RCC 7860 (cell line): ENCODE measurements at places on chromosomes 16 and 17.

GRCh38 chr17:35423761-35424160 lies 8.5 kb downstream of the SLFN12 start:
- DNase-seq = no peak

DNA sequence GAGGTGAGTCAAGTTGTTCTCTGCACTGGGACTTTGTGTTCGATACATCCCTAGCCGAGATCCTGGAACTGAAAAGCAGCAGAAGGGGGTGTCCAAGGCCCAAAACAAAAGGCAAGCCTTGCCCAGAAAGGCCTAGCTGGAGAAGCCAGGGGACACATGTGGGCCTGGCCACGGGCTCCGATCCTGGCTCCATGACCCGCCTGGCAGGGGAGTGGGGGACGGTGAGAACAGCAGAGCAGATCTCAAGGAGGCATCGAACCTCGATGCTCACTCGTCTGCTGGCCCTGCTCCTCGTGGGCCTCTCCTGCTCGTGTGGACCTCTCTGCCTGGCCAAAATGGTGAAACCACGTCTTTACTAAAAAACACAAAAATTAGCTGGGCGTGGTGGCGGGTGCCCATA lies 8.9 kb downstream of the CCNF start:
- DNase-seq = no peak

DNA sequence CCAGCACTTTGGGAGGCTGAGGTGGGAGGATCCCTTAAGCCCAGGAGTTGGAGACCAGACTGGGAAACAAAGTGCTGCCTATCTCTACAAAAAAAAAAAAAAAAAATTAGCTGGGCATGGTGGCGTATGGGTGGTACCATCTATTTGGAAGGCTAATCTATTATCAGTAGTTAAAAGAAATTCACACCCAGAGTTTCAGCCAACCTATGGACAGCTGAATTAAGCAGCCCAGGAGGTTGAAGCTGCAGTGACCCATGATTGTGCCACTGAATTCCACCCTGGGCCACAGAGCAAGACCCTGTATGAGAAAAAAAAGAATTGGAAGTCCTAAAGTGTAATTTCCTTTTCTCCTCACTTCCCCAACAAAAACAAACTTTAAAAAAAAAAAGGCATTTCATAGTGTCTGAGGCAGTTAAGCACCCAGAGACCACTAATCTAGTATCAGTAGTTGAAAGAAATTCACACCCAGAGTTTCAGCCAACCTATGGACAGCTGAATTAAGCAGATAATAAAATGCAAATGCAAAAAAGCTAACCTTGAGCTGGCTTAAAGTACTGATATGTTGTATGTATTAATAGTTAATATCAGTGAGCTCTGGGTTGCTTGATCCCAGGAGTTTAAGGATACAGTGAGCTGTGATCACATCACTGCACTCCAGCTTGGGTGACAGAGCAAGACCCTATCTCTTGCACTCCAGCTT lies 18.1 kb downstream of the CLTC start:
- no peak for DNase-seq

DNA sequence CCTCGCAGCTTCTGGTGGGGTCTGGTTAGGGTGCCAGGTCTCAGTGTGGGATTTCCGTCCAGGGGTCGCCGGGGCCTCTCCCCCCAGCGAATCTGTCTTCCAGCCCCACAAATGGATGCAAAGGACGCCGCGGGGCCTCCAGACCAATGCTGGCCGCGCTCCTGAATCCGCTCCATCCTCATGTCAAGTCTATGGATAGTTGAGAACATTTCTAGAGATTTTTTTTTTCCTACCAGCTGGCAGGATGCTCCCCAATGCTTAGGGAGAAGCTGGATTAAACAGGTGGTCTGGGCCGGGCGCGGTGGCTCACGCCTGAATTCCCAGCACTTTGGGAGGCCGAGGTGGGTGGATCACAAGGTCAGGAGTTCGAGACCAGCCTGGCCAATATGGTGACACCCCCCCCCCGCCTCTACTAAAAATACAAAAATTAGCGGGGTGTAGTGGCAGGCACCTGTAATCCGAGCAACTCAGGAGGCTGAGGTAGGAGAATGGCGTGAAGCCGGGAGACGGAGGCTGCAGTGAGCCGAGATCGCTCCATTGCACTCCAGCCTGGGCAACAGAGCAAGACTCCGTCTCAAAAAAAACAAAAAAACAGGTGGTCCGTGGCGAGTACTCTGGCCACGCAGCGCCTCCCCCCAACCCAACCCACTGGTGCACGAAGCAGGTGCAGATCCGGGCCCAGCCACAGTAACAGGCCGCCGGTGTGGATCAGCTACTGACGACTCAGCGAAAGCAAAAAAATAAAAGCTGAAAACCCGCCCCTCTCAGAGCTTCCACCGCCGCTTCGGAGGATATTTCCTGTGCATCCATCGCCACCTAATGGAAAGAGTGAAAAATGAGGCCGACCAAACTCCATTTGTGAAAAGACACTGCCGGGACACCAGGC lies 1.1 kb upstream of the NXN start:
- peak; percentile 69 for DNase-seq

DNA sequence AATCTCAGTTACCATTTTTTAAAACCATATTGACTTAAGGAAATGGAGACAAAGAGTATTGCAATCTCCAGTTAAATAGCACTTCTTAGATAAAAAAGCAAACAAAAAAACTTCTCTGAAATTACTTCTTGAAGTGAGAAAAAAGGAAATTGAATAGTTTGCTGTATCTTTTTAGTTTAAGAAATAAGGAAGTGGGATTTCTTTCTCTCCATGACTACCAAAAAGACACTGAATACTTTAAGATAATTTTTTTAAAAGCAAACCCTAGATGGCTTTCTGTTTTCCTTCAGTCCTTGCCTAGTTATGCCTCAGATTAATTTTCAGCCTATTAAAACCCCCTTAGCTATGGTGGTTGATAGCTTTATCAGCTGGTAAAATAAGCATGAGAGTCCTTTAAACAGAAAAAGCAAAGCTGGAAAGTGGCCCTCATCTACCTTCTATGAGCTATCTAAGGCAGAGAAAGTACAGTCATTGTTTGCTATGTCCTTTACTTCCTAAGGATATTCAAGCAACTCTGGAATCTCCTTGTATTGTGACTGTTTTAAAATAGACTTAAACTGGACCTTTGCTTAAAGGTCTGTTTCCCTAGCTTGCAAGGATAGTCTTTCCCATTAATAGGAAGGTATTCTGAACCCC lies 28.6 kb downstream of the TPPP3 start:
- DNase-seq = no peak

GRCh38 chr17:6526362-6527152 lies 29.8 kb downstream of the PITPNM3 start:
- DNase-seq = no peak

DNA sequence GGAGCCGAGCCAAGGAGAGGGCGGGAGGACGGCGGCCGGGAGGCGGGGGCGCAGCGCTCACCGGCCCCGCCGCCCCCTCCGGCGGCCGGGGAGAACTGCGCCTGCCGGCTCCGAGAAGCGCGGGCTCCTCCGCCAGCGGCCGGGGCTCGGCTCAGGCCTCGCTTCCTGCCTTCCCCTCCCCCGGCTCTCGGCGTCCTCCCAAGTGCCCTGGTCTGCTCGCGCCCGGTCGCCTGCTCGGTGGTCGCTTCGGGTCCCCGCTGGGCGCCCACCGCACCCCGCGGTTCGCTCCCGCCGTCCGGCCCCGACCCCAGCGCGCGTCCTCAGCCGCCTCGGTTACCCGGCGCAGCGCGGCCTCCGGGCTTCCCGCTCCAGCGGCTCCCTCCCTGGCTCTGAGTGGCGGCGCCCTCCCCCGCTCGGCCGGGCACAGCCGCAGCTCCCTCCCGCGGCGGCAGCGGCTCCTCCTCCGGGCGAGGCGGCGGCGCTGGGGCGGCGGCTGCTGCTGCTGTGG lies 313 bp downstream of the UBTF start:
- peak; percentile 43 for DNase-seq

- DNase-seq = no peak
Measured at GRCh38 chr16:280005-280460, 358 bp upstream of the ARHGDIG start.

DNA sequence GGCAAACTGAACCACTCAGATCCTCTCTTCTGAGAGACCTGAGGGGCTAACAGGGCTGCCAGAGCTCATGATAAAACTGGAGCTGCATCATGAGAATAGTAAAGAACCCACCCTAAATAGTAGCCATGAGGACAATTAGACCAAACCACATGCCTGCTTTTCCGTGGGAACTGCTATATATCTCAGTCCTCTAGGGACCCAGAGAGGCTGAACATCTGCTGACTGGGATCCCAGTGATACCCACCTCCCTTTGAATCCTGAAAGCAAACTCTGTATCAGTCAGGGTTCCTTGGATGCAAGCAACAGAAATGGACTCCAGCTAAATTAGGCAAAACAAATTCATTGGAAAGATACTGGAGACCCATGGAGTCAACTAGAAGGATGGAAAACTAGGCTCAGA lies 6.5 kb downstream of the MT1X start:
- DNase-seq = no peak

DNA sequence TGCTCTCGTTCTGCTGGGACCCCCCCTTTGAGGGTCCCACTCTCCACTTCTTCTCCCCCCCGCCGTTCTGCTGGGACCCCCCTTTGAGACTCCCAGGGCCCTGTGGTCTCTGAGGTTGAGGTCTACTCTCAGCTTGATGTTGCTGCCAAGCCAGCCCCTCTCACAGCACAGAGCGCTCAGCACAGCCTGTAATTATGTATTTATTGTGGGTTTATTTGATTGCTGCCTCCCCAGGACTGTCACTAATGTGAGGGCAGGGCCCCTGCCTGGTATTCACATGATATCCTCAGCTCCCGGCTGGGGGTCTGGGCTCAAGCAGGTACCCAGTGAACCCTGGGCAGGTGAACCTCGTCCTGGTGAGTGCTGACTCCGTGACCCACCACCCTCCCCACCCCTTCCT lies 35.4 kb downstream of the ACTG1 start:
- DNase-seq = no peak

- DNase-seq = no peak
Measured at GRCh38 chr17:49252148-49252695, 21.6 kb upstream of the PHOSPHO1 start.

DNA sequence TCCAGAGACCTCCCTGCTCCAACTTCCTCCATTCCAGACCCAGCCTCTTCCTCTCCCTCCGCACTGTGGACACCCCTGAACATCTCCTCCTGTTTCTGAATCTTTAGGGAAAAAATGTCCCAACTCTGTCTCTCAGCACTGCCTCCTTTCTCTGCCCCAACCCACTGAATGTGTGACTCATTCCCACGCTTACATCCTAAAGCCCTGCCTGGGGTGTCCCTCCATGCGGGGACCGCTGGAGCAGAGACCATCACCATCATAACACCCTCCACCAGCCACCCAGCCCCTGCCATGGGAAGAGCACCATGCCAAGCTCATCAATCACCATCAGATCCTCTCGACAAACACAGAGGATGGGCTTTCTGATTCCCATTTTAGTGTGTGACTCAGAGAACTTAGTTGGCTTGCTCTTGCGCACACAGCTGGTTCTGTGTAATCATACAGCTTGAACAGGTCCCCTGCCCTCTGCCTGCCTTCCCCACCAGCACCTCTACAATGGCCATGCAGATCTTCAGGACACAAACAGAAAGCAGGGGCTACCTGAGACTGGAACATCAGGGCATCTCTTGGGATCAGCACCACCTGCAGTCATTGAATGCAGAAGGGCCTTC lies 10.7 kb downstream of the RPRML start:
- no peak for DNase-seq

DNA sequence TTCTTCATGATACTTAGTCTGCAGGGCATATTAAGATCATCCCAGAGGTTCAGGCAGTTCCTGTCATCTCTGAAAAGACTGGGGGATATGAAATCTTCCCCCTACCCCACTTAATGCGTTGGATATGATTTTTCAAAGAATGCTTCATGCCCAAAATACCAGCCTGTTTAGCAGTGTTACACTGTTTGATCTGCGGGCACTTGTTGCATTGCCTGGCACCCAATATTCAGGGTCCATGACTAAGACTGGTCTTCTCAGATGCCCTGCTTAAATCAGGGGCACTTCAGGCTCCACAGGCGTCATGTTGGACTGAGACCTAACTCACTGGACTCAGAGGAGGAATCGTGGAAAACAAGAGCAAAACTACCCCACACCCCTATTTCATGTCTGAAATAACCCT lies 6.4 kb upstream of the RASL10B start:
- DNase-seq = no peak

DNA sequence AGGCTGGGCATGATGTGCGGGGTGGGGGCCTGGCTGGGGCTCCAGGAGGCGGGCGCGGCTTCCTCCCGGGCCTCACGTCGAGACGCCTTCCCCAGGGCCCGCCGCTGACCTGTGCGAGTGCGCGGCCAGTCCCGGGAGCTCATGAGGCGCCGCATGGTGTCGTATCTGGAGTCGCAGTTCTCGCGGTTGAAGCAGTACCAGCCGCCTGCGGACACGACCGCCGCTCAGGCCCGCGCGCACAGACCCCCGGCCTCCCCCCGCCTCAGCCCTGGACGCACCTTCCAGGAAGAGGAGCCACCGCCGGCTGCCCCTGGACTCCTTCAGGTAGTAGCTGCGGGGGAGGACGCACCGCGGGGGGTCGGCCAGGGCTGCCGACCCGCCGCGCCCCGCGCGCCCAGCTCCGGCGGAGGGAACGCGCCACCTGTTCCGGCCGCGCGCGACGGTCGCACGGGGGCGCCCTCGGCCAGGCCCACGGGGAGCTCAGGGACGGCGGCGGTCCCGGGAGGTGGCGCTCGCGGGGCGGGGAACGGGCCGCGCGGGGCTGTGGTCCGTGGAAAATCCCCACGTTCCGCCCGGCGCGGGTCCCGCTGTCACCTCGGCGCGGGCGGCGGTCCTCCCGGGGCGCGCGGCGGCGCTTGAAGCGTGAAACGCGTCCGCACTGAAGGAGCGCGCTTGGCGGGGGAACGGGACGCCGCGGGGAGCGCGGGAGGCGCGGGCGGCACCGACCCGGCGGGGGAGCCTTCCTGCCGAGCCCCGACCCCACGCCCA lies 1.4 kb downstream of the NOTUM start:
- DNase-seq = no peak

GRCh38 chr17:49980703-49981197 lies 11.8 kb downstream of the DLX4 start:
- no peak for DNase-seq

DNA sequence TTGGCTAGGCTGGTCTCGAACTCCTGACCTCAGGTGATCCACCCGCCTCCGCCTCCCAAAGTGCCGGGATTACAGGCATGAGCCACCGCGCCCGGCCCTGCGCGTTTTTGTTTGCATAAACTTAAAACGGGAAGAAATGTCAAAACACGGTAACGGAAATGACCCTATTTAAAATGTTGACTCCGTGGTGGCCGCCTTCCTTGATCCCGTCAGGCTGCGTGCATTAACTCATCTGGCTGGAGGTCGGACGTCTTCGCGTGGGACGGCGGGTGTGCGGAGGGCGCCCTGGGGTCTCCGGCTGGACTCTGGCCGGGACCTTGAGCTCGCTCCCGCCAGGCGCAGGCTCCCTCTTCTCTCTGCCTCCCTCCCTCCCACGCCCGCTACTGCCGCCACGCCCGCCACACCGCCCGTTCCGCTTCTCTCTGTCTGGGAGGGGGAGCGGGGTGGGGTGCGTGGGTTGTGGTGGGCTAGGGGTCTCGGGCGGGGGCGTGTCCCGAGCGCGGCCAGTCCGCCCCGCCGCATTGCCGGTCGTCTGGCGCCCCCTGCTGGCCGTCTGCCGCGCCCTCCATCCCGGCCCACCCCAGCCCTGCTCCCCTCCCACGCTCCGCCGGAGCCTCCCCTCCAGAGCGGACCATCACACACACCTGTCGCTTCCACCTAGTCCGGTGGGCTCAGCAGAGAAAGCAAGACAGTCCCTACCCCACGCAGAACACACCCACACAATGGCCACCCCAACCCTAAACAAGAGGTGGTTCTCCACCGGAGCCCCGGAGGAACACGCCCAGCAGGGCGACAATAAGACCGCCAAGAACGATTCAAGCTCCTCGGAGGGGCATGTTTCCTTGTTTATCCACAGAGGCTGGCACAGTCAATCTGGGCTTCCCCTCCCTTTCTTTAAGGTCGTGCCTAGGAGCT lies 1.2 kb upstream of the CCDC42 start:
- no peak for DNase-seq
